Activated CD8-positive, alpha-beta memory T cell treated with anti-CD3 and anti-CD28 coated beads for 1 hour (primary cell): ENCODE measurements at places on chromosomes 5 and 9.

DNA sequence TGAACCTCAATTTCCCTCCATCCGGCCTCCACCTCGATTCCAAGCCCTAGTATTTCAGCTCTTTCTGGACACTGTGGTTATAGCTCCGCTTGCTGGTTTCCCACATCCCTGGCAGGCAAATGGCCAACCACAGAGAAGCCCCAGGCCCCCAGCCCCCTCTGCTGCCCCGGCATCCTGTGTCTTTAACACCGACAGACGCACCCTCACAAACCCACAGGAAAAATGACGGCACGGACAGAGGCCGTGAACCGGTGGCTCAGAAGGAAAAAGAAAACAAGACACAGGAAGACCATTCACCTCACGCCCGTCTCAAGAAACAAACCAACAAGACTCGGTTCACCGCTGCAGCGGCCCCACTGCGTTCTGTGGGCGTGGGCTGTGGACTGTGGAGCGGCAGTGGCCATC, 1.5 kb upstream of the CLIC3 start:
- no peak for DNase-seq

DNA sequence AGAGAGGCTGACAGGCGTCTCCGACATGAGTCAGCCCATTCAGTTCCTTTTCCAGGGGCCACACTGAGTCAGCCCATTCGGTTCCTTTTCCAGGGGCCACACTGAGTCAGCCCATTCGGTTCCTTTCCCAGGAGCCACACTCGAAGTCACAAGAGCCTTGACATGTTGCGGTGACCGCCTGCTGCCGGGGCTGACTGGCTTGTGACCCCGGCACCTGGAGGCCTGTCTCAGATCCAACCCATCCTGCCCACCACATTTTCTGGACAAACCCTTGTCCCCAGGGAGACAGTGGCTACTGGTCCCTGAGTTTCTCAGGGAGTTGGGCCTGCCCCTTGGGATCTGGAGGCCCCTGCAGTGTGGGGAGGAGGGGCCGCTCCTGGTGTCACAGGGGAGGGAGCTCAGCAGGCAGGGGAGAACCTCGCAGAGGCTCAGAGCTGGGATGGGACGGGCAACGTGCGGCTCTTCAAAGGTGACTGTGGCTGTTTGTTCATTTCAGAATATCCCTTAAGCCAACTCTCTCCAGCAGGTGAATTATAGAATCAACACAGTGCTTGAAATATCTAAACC, 40.5 kb upstream of the LPCAT1 start:
- DNase-seq, result no peak

DNA sequence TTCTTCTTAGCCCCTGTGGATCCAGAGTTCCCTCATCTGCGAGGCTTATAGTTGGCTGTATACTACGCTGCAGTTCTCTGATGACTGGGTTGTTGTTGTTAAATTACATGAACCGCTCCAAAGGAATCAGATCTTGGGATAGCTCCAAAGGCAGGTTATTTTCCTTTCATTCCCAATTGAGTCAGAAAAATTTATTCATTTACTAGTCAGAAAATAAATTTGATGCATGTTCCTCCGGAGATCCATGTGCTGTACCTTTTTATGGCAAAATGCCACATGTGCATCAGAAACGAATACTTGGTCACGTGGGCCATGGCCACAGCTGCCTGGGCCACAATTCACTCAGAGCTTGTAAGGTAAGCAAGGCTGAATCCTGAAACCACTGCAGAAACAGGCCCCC, 304.0 kb downstream of the NR2F1-AS1 start:
- no peak for DNase-seq

GRCh38 chr9:4138781-4139180, 161.1 kb downstream of the GLIS3 start:
- no peak for DNase-seq

DNA sequence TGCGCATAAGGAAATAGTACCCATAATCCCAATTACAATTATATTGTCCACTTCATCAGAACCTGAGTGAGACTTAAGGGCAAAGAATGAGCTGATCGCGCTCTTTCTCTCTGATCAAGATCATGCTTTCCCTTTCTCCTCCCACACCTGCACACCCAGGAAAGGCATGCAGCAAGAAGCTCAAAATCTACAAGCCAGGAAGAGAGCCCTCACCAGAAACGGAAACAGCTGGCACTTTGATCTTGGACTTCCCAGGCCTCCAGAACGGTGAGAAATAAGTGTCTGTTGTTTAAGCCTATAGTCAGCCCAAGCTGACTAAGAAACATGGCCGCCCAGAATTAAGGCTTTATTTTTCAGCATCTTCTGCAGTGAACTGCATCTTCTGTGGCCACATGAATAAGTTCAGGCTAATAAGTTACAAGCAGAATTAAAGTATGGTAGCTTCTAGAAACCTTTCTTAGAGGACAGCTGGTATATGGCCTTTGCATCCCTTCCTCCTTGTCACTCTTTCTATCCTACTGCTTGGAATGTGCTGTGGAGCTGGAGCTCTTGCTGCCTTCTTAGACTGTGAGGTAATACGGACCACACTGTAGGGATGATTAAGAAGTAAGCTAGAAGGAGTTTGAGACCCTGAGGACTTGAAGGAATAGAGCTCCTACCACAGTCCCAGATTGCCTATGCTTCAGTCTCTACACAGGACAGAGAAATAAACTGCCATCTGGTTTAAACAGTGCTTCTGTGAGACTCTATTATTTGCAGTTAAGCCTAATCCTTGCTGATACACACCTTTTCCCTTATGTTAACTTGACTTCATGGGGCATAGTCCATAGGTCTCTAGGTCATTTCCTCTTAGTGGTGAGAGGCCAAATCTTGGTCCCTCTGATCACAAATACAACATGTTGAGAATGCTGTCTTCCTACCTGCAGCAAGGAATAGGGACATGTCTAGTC, 17.2 kb downstream of the OR2S2 start:
- DNase-seq, result no peak

- DNase-seq, result no peak
Measured at GRCh38 chr9:27385606-27386322, 88.8 kb upstream of the EQTN start.

GRCh38 chr9:134340475-134341160, 14.4 kb downstream of the RXRA start:
- DNase-seq, result no peak

GRCh38 chr5:61758711-61759110, 426.7 kb downstream of the ZSWIM6 start:
- DNase-seq, result no peak

GRCh38 chr5:177427919-177428573, 1.6 kb downstream of the GRK6 start:
- DNase-seq, result no peak

GRCh38 chr5:176693477-176693851, 46.2 kb downstream of the TSPAN17 start:
- no peak for DNase-seq

DNA sequence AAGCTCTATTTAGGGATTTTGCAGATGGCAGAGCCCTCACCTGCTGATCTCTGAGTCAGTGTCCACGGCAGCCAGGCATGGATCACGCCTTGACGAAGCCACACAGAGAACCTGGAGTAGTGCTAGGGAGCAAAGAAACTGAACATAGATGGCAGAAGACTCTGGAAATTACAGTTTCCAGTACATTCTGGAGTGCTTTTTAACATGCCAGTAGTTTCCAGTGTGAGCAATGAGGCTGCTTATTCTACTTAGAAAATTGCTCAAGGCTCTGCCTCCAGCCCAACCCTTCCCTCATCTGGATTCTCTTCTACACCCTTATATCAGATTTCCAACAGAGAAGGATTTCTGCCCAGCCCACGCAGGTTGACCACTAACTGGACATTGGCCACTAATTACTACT, 203.3 kb downstream of the ADAMTS12 start:
- DNase-seq, result no peak

DNA sequence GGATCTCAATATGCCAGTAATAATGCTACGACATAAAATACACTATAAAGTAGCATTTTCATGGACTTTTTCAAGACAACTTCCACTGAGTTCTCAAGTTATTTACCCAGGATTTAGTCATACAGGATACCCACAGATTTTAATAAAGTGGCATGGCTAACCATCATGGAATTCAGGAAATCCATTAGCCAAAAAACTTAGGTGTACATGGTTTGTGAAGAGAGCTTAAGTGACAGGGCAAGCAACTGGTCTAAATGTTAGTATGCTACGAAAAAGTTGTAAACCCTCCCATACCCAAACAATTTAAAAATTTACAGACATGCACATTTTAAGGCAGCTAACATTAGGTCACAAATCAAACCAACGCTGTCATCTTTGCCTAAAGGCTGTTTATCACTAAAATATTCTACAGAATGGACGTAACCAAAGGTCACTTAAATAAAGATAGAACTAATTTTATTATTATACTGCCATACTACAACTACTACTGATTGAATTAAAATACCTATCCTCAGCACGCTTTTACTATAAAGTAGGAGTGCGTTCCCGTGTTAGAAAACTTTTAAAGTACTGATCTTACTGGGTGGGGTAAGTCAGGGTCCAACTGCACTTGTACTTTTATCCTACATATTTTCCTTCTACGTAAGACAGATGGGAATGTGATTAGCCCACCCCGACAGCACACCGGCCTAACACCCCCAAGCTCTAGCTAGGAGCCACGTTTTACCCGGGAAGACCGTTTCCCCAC, 1.1 kb downstream of the UBTD2 start:
- no peak for DNase-seq
